Islet precursor cell (in vitro differentiated cells): ENCODE measurements at places on chromosomes 5 and 9.

- DNase-seq, result peak; percentile 75
Measured at GRCh38 chr9:121929893-121930875, 162.9 kb downstream of the TTLL11 start.

DNA sequence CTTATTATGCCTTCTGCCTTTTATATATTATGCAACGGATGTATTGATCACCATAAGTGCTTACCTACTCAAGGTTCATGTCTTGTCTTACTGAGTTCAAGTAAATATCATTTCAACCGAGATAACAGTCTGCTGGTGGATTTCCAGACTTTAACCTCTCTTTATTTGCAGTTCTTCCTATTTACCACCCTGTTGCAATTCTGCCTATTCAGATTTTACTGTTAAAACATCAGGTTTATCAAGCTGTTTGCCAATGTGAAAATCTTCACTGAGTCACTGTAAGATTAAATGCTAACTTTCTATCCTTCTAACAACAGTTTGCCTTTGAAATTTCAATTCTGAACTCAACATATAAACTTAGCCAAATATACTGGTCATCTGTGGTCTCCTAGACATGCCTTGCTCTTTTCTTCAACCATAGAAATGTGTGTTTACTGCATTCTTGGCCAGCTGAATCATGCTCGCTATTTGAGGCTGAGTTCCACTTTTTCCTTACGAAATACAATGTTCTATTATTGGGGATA, 471.7 kb upstream of the RORB start:
- DNase-seq, result peak; percentile 56

DNA sequence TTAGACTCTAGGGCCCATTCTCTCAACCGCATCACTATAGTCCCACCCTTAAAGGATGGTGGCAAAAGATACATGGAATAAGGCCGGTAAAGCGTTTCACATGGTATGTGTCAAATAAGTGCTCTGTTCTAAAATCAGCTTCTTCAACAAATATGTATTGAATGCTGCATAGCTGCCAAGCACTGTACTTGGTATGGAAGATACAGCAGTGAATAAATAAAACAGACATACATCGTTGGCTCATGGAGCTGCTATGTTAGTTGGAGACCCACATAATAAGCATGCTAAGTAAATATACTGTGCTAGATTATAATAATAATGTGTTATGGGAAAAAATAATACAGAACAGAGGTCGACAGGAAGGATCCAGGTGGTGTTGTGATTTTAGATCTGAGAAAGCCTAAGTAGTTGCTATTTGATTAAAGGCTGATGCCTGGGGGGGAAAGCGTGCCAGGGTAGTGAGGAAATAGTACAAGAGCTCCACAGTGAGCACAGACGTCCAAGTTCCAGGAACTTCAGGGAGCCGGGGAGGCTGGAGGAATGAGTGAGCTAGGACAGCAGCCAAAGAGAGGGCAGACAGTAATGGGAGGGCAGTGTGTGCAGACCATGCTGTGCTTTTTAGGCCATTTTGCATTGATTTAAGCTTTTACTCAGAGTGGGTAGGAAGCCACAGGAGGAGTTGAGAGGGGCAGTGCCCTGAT, 93.7 kb downstream of the JAKMIP2 start:
- DNase-seq, result no peak

- no peak for DNase-seq
Measured at GRCh38 chr5:132455614-132456115, 34.9 kb downstream of the IRF1 start.

GRCh38 chr5:39948867-39949468, 524.2 kb upstream of the DAB2 start:
- DNase-seq, result no peak

DNA sequence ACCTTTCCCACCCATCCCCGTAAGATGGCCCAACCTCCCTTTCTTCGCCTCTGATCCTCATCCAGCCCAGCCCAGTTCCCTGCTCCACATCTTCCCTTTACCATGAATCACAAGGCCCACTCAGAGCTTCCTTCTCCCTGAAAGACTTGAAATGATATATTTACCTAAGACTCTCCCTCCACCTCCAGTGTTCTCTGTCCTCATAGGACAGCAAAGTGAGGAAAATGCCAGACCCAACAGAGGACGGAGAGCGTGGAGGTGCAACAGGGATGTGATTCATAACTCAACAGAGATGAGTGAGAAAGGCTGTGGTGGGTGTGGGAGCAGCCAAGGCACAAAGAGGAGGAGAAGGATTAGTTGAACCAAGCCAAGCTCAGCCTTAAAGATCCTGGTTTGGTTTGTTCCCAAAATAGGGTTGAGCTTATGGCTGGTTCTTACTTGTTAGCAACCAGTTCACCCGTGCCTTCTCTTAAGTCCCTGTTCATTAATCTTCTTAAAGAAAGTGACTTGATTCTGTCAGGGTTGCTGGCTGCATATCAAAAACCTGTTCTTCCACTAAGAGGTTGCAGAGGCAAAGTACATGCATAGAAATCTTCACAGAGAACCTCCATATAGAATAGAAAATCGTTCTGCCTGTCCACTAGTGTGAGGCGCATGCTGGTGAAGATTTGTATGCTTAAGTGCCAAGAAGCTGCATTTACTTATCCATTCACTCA, 183.2 kb downstream of the ACTL7B start:
- peak; percentile 27 for DNase-seq

DNA sequence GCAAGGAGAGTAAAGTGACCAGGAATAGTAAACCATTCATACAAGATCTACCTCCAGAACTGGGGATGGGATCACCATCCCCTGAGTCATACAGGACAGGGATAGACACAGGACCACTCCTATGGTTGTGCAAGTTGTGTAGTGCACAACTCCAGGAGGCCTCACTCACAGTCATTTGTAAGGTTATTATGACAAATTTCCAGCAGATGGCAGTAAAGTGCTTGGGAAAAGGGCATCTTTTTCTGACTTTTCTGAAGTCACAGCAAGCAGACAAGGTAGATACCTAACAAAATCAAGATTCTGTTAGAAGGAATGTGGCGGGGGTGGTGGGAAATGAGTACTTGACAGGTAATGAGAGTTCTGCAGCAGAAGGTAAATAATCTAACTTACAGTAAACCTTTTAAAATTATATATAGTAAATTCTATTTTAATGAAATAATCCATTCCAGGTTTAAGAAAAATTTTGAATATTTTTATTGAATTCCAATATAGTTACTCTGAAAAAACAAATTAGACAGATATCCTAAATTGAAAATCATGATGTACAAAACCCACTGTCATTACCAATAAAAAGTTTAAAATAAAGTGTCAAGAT, 16.7 kb upstream of the KIF27 start:
- DNase-seq, result peak; percentile 62

- no peak for DNase-seq
Measured at GRCh38 chr5:81145329-81145935, 87.7 kb upstream of the CKMT2 start.

DNA sequence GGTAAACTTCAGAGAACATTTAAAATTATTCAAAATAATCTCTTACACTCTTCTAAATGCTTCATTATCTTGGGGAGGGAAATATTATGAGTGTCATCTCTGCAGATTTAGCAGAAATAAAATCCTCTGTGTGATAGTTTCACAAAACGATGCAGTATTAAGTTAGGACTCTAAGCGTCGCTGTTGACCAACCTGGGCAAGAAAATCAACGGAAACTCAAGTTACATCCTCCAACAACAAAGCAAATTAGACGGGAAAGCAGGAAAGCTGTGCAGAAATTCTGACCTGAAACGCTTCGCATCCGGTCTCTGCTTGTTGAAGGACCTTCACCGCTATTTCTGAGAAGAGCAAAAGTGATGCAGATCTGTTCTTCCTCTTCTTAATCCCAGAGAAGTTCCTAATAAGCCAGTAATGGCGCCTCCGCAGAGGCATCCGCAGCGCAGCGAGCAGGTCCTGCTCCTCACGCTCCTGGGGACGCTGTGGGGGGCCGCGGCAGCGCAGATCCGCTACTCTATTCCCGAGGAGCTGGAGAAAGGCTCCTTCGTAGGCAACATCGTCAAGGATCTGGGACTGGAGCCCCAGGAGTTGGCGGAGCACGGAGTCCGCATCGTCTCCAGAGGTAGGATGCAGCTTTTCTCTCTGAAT, at the start of gene PCDHGA6:
Gene PCDHGA6, plus strand, starts transcription at position 219 of the 645 bp plus-strand sequence. Its CDS starts 193 bp downstream, at position 412.
- no peak for DNase-seq

GRCh38 chr5:53194086-53194485, 84.5 kb upstream of the MOCS2 start:
- DNase-seq, result no peak

DNA sequence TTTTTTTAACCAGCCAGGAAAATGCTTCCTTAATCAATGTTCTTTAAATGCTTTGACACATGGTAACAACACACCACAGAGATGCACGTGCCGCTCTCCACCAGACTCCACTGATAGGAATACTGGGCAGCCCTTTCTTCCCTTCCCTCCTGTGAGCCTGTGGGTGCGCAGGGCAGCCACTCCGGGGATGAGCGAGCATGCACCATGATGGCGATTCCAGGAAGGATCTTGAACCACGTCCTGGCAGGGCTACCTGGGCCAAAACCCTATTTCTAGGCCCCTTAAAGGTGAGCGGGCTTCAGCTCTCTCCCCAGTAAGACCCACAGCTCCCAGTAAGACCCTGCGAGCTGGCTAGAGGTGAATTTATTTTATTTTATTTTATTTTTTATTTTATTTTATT, 128.2 kb downstream of the MVB12B start:
- DNase-seq, result no peak

DNA sequence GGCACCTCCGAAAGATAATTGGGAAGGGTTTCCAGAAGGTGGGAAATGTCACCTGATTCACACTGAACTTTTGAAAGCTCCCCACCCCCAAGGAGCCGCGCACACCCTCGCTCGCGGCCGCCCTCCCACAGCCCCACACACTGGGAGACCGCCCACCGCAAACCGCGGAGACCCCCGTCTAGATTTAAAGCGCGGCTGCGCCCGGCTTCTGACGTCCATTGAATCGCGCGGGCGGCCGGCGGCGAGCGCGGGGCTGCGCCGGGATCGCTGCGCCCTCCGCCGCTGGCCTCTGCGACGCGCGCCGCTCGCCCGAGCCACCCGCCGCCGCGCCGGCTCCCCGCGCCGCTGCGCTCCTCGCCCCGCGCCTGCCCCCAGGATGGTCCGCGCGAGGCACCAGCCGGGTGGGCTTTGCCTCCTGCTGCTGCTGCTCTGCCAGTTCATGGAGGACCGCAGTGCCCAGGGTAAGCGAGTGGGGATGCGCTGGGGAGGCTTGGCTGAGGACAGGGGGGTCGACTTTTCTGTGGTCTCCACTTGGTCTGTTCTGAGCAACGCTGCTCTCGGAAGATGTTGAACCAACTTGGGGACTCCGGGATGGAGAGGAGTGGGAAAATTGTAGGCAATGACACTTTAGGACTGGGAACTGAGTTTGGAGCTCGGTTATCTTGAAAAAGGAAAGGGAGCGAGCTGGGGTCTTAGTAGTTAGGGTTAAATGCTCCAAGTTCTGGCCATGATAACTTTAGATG, at the start of gene FST:
Gene FST, plus strand, starts transcription at position 214 of the 743 bp plus-strand sequence. Its CDS starts 163 bp downstream, at position 377.
- DNase-seq, result peak; percentile 65

DNA sequence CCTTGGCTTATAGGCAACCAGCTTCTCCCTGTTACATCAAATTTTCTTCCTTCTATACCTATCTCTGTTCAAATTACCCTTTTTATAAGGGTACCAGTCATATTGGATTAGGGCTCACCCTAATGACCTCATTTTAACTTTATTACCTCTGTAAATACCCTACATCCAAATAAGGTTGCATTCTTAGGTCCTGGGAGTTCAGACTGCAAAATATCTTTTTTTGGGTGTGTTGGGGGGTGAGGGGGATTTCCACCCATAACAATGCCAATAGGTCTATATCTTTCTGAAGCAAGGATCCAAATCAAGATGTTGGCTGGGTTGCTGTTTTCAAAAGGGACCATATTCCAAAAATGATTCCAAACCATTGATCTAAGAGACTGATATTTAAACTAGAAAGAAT, 141.7 kb downstream of the XRCC4 start:
- no peak for DNase-seq

DNA sequence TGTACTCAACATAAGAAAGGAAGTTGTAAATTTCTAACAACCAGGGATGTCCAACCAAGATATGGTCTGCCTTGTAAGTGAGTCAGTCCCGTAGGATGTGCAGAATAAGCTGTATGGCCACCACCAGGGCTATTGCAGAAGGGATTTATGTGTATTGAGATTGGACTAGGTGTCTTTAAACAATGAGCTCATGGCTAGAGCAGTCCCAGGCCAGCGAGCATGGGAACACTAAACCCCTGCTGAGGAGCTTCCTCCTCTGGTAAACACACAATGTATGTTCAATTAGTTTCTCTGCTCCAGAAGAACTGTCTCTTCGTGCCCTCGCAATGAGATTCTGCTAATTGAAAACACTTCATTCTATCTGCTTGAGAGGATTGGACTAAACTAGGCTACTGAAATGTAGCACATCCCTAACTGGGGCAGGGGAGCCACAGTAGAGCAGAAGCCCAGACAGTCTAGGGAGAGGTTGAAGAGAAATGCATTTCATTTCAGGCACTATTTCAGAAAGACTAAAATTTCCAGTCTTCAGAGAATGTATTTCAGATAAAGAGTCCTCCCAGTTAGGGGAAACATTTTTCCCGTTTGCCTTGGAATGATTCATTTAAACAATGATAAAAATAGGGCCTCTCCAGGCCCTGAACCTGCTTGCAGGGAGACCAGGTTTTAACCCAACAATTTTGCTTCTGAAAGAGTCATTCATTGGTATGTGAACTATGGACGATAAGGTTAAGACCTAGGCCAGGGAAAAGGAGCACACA, 154.7 kb downstream of the FAM114A2 start:
- DNase-seq, result peak; percentile 64

DNA sequence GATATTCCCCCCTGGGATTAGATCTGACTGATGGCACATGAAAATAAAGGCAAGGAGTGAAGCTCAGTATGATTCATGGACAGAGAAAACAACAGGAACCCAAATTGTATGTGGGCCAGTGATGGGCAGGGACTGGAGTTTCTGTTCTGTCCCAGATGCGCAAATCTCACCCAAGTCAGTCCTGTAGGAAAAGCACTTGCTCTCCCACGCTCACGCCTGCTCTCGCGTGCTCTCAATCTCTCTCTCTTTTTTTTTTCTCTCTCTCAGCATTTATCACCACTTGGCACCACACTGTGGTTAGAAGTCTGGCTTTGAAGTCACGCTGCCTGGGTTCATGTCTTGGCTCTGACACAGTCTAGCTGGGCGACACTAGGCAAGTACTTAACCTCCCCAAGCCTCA, 106.5 kb upstream of the LRRTM2 start:
- DNase-seq, result peak; percentile 35
